ENCODE measurements at places on chromosomes 2 and 18. TPM values are rescaled to one million over a fixed set of nuclear protein-coding genes. Genes with fewer than 3 reads are reported as not detected.

C2orf80 gene
- total RNA-seq = not detected

CLEC4F gene
- total RNA-seq = not detected

DSG1 gene
- total RNA-seq = not detected

GRCh38 chr2:238597638-238598528 lies 171.2 kb downstream of the ASB1 start:
- peaks cover 51% of the 10 kb centered on the region for H3K4me1 ChIP-seq
- no peak for DNase-seq
- H3K27ac ChIP-seq = peak overlapping the region; percentile 97

ITM2C gene
- 65.5 TPM for total RNA-seq

DNA sequence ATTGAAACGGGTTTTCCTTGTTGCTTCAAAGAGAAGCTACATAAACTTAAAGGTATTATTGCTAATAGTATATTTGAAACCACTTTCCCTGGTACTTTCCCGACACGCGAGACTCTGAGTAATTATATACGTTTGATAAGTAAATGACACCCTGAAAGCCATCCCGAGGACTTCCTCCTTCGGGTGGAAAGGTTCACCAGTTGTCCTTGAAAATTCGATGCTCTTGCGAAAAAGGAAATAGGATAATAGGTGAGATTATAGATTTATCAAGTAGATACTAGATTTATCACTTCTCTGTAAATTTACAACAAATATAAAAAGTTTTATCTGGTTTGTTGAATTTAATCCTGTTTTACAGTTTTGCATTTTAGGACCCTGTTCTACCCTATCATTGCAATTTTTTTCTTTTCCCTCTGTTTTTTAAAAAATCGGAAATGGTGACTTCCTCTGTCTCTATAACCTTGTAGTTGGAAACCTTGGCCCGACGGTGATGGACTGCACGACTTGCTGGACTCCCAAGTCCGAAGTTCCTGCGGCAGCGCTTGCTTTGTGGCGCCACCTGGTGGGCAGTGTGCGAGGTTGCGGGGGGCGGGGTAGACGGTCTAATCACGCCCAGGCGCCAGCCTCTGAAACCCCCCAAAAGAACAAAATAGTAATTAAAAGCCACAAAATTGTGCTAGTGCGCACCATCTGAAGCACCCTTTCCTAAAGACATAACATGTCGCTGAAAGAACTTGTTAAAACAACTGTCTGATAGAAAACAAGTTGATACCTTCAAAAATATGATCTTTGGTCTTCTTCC lies 972 bp upstream of the DLX2 start:
- no peak overlapping the region for H3K27ac ChIP-seq
- H3K36me3 ChIP-seq = no peaks in the 10 kb centered on the region
- peaks cover 61% of the 10 kb centered on the region for H3K4me1 ChIP-seq
- peak overlapping the region; percentile 72 for H3K4me3 ChIP-seq
- DNase-seq = no peak

DNA sequence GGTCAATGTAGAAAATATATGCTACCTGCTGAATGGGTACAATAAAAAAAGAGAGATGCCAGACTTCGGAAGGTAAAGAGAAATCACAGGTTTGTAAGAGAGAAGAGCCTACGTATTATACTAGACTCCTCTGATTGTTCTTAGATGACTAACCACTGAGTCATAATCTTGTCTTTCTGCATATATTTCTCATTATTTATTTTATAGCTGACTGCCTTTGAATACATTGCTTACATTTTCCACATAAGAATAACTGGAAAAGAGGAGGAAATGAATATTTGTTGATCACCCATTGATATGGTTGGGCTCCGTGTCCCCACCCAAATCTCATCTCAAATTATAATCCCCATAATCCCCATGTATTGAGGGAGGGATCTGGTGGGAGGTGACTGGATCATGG lies 90.3 kb upstream of the RAB27B start:
- H3K4me3 ChIP-seq = no peak overlapping the region
- no peak for DNase-seq
- no peak overlapping the region for H3K27ac ChIP-seq
- H3K4me1 ChIP-seq = peaks cover 5% of the 10 kb centered on the region
